ENCODE measurements at places on chromosomes 1 and 21.

DNA sequence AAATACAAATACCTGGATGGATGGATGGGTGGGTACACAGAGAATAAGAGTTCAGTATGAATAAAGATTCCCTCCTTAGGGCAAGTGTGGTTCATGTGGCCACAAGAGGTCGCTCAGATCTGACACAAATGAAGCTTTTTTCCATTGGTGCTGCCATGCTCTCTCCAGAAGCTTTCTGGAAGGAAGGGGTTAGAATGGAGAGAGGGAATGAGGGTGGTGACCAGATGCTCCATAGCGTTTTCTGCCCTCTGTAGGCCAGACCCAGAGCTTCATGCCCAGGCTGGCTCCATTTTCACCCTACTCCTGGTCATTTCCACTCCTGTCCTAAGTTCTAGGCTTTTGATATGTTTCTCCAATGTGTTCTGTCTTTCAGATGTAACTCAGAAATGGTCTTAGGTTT, 3.3 kb upstream of the FCRL6 start:
- DNase-seq: no peak

DNA sequence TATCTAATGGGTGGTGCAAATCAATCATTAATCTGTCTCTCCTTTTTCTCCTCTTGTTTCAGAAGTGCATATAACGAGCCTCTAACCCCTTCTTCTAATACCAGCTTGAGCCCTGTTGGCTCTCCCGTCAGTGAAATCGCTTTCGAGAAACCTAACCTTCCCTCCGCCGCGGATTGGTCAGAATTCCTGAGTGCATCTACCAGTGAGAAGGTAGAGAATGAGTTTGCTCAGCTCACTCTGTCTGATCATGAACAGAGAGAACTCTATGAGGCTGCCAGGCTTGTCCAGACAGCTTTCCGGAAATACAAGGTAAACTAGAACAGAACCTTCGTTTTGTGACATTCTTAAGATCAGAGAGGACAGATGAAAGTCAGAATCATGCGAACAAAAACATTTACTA, 25.3 kb upstream of the VAMP3 start:
- DNase-seq: no peak

- no peak for DNase-seq
Measured at GRCh38 chr1:232308616-232309015, 321.3 kb downstream of the SIPA1L2 start.

- no peak for DNase-seq
Measured at GRCh38 chr1:86183810-86184209, 27.2 kb upstream of the COL24A1 start.

DNA sequence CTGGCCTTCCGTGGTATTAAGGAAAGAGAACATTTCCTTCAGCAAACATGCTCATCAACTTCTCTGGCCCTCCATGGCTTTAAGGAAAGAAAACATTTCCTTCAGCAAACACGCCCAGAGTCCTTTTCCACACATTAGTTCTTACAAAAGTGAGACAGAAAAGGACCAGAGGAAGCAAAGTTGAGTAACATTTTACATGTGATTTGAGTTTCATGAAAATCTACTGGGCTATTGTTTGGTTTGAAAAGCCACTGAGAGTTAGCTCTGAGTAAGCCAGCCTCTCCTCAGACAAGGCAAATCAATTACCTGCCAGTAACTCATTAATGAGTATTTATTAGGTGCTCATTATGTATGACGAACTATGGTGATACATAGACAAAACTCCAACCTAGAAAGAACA, 78.0 kb downstream of the NID1 start:
- DNase-seq: no peak

DNA sequence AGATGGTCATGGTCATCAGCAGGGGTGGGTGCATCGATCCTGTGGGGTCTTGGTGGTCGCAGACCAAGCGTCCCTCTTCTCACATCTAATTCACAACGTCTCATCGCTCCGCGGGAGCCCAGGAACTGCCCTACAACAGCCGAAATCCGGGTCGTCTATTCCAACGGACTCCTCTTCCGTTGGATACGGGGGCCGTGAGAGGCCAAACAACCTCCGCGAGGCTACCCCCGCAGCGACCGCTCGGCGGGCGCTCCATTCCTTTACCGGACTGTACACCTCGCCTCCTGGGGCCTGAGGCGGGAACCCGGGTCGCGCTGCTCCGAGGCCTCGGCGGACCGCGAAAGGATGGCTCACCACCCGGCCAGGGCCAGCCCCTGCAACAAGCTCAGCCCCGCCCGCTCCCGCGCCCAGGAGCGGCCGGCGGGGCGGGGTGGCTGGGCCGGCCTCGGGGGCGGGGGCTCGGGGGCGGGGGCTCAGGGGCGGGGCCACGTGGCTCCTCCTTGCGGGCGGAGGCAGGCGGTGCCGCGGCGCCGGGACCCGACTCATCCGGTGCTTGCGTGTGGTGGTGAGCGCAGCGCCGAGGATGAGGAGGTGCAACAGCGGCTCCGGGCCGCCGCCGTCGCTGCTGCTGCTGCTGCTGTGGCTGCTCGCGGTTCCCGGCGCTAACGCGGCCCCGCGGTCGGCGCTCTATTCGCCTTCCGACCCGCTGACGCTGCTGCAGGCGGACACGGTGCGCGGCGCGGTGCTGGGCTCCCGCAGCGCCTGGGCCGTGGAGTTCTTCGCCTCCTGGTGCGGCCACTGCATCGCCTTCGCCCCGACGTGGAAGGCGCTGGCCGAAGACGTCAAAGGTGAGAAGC, at the start of gene QSOX1:
TSS of gene QSOX1 (plus strand) at position 545 of the 857 bp plus-strand sequence. CDS start at position 584, 39 bp downstream.
- DNase-seq: peak; percentile 85

DNA sequence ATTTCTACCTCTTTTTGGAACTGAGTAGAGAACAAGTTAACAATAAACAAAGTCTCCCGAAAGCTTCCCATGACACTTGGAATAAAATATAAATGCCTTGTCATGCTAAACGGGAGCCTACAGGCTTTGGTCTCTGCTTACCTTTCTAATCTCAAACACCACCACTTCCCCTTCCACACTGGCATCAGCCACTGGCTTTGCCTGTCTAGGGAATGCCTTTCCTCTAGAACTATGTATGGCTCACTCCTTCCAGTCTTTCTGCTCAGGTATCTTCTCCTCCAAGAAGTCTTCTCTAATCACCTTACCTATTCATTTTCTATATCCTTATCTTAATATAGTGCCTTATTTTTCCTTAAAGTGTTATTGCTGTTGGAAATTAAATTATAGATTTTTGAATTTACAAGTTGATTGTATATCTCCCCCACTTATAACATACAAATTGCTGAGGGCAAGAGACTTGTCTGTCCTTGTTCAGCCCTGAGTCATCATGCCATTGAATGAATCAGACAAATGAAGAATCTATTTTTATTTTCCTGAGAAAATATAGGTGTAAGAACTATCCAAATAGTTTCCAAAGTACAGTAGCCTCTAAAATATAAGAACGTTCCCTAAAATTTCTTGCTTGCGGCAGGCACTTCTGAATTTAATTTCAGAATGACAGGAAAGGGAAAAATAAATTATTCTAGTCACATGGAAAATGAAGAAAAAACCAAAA, 119.2 kb downstream of the TM2D1 start:
- no peak for DNase-seq

- no peak for DNase-seq
Measured at GRCh38 chr1:28577052-28577678, 14.9 kb upstream of the RAB42 start.

- no peak for DNase-seq
Measured at GRCh38 chr1:12407050-12407961, 177.5 kb downstream of the VPS13D start.

GRCh38 chr1:237712082-237712481, 178.6 kb downstream of the ZP4 start:
- no peak for DNase-seq

DNA sequence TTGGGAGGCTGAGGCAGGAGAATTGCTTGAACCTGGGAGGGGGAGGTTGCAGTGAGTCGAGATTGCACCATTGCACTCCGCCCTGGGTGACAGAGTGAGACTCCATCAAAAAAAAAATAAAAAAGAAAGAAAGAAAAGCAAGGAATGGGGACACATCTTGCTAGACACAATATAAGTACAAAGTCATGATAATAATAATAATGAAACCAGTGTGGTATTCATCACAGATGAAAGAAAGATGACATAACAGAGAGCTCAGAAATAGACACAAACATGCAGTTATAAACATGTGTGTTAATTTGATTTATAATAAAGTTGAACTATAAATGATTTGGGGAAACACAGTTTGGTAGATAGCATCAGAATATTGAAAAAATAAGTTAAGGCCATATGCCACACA, 264.1 kb downstream of the SRGAP2C start:
- DNase-seq: no peak

DNA sequence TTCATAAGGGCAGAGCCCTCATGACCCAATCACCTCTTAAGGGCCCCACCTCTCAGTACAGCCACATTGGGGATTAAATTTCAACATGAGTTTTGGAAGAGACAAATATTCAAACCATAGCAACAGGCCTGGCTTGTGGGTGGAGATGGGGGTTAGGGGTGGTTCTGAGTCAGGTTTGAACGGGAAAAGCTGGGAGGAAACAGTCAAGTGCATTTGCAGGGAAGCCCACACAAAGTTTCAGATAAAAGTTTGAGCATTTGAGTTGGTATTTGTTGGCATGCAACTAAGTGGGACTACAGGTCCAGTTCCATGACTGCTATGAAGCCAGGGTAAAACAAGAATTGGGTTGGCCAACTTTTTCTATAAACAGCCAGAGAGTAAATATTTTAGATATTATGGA, 21.0 kb upstream of the PADI2 start:
- no peak for DNase-seq

DNA sequence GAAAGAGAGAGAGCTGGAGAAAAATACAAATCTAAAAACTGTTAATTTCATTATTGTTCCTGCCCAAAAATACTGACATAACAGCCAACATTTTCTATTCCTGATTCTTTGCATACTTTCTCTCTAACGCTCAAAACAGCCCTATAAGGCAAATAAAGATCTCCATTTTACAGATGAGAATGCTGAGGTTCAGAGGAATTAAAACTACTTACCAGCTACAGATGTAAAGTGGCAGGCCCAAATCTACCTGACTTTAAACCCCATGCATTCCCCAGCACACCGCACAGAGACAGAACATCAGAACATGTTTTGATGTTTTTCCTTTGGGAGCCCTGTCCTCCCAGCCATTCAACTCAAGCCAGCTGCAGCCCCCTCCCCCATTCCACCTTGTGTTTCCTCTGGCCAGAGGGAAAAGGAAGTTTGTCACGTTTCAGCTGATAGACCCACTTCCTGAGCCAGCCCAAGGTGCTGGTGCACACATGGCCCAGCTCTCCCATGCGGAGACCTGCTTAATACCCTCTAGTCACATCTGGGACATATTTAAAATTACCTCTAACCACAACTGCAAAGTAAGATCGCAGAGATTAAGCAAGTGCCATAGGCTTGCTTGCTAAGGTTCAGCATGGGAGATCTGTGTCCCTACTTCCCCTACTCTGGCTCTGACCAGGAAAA, 133.1 kb upstream of the NFIA start:
- no peak for DNase-seq

DNA sequence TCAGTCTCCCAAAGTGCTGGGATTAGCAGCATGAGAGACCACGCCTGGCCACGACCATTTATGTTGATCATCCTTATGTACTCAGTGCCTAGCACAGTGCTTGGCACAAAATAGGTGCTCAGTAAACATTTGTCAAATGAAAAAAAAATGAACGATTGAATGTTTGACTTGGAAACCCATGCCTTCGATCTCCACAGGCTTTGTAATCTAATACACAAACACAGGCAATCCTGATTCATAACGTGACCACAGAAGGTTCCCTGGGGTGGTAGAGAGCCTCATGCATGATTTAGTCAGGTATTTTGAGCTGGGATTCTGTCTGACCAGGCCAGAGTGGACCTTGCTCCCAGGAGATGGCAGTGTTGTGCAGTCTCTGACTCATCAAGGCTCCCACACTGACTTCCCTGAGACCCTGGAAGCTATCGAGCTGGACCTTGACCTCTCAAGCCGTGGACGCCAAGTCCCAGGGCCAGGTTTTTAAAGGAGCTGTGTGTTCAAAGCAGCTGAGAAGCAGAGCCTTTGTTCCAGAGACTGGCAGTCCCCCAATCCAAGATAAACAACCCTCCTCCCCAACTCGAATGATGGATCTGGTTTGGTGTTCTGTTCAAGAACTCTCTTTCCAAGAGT, 81.1 kb downstream of the PGM1 start:
- no peak for DNase-seq

GRCh38 chr1:235006132-235006721, 122.4 kb downstream of the TOMM20 start:
- no peak for DNase-seq

GRCh38 chr1:100299521-100300222, 33.7 kb downstream of the RTCA start:
- DNase-seq: no peak

- no peak for DNase-seq
Measured at GRCh38 chr21:33027401-33028286, 1.9 kb downstream of the OLIG2 start.

- no peak for DNase-seq
Measured at GRCh38 chr1:107494061-107494460, 353.2 kb downstream of the NTNG1 start.

GRCh38 chr1:204493145-204493983, 1.2 kb downstream of the PIK3C2B start:
- DNase-seq: no peak

- DNase-seq: no peak
Measured at GRCh38 chr1:45952072-45952471, 148.7 kb downstream of the MAST2 start.

- no peak for DNase-seq
Measured at GRCh38 chr1:34750610-34751009, 4.2 kb upstream of the GJB5 start.

- no peak for DNase-seq
Measured at GRCh38 chr1:211938561-211938997, 96.8 kb downstream of the INTS7 start.

GRCh38 chr1:204641936-204642335, 43.6 kb downstream of the LRRN2 start:
- no peak for DNase-seq

- DNase-seq: peak; percentile 17
Measured at GRCh38 chr21:32921632-32922230, 104.0 kb upstream of the OLIG2 start.

DNA sequence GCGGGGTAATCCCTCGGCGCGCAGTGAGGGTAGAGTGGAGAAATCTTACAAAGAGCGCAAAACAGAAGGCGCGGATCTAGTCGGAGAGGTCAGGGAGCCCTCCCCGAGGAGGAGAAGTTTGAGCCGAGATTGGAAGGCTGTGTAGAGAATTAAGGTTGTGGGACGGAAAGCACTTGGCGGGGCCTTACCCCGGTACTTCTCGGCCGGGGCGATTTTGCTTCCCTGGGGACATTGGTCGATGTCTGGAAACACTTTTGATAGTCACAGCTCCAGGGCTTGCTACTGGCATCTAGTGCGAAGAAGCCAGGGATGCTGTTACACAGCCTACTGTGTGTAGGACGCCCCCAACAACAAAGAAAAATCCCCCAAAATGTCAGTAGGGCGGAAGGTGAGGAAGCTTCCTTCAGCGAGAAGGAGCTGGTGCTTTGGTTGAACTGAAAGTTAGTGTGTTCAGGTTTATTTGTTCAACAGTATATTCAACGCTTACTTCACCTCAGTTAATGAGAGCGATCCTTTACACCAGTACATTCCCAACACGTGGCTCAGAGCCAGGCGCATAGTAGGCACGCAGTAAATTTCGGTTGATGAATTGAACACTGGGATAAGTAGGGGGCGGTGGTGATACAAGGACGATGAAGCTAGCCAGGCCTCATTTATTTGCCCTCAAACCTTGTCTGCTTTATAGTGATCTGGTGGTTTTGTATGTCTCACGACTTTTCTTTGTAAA, 807 bp downstream of the CEP85 start:
- no peak for DNase-seq

All from activated T-helper 9 cell treated with anti-CD3 and anti-CD28 coated beads, Interleukin-2, amount 50 U/mL, for 16 hours (primary cell).